Stimulated activated CD8-positive, alpha-beta memory T cell treated with anti-CD3 and anti-CD28 coated beads, Interleukin-7, amount 100 ng/mL, for 1 hour (primary cell): ENCODE measurements at places on chromosomes 3 and 15.

DNA sequence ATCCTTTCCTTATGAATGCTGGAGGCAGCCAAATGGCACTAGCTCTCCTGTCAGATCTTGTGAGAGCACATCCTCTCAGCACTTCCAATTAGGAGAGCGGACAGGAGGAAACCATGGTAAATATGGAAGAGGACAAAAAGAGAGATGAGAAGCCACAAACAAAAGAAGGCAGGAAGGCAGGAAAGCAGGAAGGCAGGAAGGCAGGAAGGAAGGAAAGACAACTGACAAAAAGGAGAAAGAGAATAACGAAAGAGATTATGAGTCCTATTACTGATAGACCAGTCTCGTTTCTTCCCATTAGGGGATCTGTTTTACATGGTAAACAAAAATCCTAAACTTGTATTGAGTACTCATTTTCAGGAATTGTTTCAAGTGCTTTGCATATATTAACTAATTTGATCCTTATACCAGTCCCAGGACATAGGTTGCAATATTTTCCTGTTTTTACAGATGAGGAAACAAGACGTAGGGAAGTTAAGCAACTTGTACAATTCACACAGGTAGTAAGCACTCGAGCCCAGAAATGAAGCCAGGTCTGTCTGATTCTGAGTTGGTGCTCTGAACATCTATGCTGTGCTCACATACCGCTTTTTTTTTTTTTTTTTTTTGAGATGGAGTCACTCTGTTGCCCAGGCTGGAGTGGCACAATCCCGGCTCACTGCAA is 4.2 kb downstream of the BCL2A1 start:
- DNase-seq = no peak

GRCh38 chr3:170746175-170746942 is 123.6 kb downstream of the RPL22L1 start:
- no peak for DNase-seq

DNA sequence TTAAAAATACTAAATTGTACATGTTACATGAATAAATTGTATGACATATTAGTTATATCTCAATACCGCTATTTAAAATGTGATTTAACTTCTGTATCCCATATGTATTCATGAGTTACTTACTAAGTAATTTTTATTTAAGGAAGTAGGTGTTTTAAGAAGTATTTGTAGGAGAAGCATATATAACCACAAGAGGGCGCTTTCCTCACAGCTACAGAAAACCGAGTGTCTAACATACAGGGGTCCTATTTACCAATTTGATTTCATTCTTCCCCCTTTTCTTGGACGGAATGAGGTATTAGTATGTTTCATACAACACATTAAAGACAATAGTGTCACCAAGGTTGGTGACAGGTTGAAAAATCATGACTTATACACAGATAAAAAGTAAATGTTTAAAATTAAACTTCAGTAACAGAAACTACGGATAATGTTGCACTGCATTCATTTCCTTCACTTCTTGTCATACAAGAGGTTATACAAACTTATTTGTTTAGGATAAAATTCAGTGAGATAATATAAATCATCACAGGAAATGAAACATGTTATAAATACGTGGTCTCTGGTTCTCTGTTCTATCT is 253.6 kb downstream of the MAGI1 start:
- no peak for DNase-seq

GRCh38 chr15:79676621-79677020 is 220.2 kb downstream of the MTHFS start:
- DNase-seq = no peak
